ENCODE measurements at places on chromosomes 16 and 17. TPM values are rescaled to one million over a fixed set of nuclear protein-coding genes. Genes with fewer than 3 reads are reported as not detected.

GRCh38 chr17:81040791-81041337 lies 5.9 kb downstream of the BAIAP2 start:
- no peak for DNase-seq

DNA sequence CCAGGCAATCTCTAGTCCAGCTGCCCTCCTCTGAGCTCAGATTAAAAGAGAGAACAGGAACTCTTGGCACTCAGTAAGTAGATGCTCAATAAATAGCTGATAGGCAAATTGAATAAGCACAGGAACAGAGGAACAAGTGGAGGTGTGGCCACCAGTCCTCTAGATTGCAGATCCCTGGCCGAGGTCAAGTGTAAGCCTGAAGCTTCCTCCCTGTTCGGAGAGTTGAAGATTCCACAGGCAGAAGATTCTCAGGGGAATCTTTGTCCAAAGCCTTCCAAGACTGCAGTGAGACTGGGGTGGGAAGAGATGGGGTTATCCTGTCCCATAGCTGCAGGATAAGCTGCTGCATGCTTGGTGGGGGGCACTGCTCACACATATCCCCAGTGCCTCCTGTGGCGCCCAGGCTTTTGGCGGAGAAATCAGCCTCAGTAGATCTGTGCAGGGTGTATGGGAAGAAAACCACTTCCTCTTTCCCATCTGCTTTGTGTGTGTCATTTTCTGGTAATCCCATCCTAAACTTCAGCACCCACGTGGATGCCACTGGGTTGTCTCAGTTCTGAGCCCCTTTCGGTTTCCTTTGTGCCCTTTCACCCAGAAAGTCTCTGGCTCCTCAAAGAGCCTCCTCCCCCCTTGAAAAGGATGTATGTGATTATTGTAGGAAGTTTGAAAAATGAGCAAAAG lies 12.1 kb downstream of the CD300A start:
- peak; percentile 34 for DNase-seq

Gene CCDC200
- not detected for total RNA-seq

Gene MYH8
- total RNA-seq: not detected

GRCh38 chr17:81807839-81808238 lies 3.9 kb downstream of the GCGR start:
- DNase-seq: no peak

- no peak for DNase-seq
Observed at GRCh38 chr17:35129154-35129972, 7.9 kb downstream of the FNDC8 start.

Gene SCNN1G
- total RNA-seq: not detected

Gene KRT33A
- not detected for total RNA-seq

DNA sequence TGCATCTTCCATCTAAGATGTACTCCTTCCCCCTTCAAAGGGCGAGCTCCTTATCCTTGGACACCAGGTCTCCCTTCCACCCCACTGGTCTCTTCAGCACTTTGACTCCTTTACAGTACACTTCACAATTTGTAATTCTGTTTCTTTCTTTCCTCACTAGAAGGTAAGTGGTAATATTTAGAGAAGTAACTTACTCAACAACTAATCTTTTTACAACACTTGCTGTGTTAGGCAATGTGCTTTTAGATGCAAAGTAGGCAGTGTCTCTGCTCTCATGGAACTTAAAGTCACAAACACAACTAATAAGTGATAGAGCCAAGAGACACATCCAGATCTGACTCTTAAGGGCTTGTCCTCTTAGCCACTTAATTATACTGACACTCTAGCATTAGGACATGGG lies 6.4 kb downstream of the SIAH1 start:
- DNase-seq: no peak

- no peak for DNase-seq
Observed at GRCh38 chr17:7850701-7851437, 4.0 kb upstream of the TMEM88 start.

DNA sequence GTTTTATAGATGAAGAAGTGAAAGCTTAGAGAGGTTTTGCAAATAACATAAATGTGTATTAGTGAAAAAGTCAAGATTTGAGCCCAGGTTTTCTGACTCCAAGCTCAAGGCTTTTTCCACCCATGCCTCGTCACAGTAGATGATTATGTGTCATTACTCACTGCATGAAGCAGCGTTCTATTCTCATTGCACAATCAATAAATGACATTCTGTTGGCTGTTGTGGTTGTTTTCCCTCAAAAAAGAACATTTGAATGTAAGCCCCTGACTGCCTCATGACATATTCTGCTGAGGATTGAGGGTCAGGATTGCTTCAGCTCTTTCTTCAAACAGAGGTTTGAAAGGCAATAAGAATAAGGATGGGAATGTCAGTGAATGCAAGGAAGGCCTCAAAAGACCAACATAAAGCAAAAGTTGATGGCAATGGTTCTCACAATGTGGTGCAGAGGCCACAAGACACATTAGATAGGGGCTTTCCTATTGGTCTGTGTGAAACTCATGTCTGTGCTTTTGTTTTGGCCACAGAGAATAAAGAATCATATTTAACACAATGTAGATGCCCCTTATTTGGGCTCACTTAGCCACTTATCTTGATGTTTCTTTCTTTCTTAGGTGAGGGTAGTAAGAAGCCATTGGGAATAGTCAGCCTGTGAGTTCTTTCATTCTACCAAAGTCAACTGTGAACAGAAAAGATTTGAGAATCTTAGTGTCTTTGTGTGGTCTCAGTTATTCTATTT lies 5.4 kb upstream of the MMD start:
- no peak for DNase-seq

Gene EXOC3L1
- total RNA-seq: not detected

Gene KRTAP3-2
- not detected for total RNA-seq

- no peak for DNase-seq
Observed at GRCh38 chr17:12993631-12994030, 24.2 kb downstream of the ELAC2 start.

Gene KRT14
- total RNA-seq: not detected

Gene PTX4
- not detected for total RNA-seq

Gene C1QL1
- total RNA-seq: 0.33 TPM

DNA sequence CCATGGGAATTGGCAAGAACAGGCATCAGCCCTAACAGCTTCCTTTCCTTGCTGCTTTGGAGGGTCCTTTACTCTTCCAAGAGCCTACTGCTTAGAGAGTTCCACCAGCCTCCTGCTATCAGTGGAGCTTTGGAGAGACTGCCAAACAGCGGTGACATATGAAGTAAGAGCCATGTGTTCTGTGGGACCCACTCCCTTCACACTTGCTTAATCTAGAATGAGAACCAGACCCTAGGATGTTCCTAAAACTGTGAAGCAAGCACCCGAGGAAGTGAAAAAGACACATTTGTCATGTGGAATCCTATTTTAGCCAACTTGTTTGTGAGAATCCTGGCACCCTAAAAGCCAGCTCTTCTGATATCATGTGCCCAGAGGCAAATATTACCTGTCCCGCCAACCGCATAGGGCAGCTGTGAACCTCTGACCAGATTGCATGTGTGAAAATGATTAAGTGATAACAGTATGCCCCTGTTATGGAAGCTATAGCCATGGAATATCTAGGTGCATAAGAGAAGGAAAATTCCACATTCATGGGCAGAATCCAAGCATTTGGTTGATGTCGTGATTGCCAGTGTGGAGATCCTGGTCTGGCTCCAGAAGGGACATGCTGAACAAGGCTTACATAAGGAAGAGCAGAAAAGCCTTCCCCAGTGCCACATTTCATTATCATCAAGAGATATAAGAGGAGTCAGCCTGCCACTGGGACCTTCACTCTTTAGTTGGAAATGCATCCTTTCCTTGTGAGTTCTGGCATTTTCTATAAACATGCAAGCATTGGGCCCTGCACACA lies 18.7 kb downstream of the RCVRN start:
- DNase-seq: no peak

DNA sequence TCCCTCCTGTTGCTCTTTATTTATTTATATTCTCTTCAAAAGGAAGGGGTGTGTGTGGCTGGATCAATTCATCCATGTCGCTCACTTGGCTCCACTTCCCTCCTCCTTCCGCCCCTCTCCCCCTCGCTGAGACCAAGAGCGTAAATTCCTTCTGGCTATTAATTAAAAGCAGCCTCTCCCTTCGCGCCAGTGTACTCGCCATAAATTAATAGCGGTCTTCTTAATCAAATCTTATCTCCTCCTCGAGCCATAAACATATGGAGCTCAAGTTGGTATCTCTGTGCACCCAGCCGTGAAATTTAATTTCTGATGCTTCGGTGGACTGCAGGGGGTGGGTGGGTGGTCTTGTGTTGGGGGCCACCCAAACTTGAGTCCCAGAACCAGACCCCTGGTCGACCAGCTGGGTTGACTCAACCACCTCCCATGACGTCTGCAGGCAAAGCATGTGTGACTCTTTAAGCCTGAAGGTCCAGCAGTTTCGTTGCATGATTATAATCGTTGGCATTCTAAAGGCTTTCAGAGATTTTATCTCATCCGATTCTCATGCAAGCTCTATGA lies 57.9 kb downstream of the SDK2 start:
- DNase-seq: no peak
